ENCODE measurements at places on chromosomes 2 and 18.

DNA sequence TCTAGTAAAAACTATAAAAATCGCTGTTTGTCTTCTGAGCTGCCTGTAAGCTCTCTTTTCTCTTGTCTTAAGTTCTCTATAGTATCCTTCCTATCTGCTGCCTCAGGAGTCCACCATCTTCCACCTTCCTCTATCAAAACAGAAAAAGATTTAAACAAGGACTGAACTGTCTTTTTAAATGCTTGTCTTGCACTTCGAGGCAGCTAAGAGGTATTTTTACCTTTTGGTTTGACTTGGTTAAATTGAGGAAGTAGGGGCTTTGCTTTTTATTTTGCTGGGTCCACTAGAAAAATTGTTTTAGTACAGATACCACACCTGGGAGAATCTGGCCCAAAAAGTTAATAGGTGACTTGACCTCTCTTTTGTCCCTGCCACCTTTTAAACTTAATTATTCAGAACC lies 12.2 kb downstream of the SESTD1 start:
- DNase-seq: no peak

DNA sequence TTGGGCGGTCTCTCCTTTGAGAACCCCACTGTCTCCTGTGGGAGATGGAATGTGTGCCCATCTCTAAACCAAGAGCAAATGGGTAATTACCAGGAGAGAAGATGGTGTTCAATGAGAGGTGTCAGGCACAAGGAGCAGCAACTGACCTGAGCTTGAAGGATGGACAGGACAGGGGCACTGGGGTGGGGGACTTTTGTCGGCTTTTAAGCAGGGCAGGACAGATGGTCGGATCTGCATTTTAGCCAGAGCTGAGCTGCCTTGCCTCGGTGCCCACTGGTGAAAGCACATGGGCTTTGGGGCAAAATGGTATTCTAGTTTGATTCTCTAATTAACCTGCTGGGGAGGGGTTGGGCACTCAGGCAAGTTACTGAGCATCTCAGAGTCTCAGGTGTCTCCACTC lies 98.0 kb downstream of the INHBB start:
- DNase-seq: no peak

GRCh38 chr2:143375384-143375880 lies 246.2 kb downstream of the ARHGAP15 start:
- DNase-seq: no peak

DNA sequence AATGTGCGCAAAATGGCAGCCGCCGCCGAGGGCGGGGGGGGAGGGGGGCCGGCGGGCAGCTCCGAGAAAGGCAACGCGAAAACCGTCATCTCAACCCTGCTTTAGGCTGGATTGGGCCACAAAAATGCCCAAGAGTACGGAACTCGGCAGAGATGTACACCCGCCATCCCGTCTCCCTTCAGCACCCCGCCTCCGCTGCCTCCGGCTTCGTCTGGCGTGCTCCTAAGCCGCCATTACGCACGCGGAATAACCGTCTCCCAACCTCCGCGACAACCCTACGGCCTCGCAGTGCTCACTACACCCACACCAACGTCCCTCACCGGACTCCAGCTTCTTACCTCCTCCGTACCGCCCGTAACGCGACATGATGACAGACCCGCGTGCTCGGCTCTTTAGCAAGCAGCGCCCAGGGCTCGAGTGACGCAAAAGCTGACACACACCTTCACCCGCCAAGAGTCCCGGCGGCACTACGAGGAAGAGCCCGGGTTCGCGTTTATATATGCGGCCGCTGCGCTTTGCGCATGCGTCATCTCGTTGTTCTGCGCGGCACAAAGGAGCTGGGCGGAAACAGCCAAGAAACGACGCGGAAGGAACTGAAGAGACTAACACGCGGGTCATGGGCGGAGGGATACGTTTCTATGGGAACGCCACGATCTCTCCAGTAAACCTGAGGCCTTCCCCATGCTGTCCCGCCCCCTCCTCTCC lies at the start of gene SRSF7:
Gene SRSF7 (minus strand): TSS at position 471 of the 705 bp plus-strand sequence. CDS start 105 bp downstream, at position 366.
- DNase-seq: peak; percentile 95

DNA sequence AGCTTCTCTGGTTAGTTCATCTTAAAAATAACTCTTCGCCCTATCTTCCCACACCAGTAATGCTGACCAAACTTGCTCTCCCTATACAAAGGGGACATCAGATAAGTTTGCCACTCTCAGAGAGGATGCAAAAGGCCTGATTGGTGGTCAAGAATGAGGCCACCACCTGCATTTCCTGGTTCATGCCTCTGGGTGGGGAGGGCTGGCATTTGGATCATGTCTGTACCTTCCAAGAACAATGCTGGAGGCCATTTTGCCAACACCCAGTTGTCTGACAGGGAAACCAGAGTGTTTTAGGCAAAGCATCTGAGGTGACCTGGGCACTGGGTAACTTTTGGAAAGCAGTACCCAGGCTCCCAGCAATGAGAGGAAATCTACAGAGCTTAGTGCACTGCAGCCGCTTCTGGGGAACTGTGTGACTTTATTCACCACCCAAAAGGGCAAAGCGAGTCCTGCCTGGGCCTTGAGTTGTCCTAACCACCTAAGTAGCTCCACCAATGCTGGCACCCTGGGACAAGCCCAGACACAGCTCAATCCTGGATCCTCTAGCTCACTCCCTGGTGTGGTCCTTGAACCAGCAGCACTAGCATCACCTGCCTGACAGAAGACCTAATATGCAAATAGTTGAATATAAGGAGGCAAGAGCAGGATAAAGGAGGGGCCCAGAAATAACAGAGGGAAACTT lies 35.1 kb downstream of the CAPN13 start:
- DNase-seq: no peak

DNA sequence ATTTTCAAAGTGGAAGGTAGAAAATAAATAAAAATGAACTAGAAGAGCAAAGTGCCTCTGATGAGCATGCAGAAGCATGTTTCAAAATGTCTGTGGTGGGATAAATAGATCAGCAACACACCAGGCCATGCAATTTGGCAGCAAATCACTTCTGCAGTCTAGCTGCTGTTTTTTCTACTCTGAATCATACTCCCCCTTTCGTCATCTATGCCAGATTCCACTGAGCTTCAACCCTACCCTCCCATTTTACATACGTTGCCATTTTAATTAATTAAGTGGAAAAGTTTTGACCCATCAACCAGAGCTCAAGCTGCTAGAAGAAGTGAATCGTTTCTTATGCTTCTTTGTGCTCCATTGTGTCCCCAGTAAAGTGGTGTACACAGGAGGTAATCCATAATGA lies 79.3 kb downstream of the NRXN1 start:
- DNase-seq: no peak

GRCh38 chr2:171798156-171798820 lies 95.8 kb downstream of the SLC25A12 start:
- no peak for DNase-seq

GRCh38 chr2:165911231-165911630 lies 42.3 kb downstream of the TTC21B start:
- DNase-seq: no peak

GRCh38 chr2:34808426-34808825 lies 1209.3 kb upstream of the FAM98A start:
- no peak for DNase-seq

GRCh38 chr2:203535078-203535783 lies at the start of gene RAPH1:
Gene RAPH1 (minus strand): TSS chr2:203535301. CDS start chr2:203495353, 39,948 bp downstream.
- peak; percentile 58 for DNase-seq

DNA sequence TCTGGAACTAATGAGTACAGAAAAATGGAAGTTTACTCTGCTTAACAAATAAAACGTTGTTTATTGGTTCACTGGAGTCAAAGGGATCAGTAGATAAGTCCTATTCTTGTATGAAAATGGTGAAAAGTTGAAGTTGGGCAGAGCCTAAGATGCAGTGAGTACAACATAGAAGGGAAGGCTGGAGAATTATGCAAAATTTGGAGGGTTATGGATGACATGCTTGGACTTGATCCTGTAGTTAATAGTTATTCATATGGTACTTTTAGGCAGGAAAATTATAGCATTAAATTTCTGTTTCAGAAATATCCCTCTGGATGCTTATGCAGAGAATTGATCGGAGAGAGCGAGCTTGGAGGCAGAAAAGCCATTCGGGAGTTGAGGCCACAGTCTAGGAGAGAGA lies 167.6 kb downstream of the KCNS3 start:
- no peak for DNase-seq

GRCh38 chr2:85806358-85807118 lies 52.7 kb downstream of the ATOH8 start:
- no peak for DNase-seq

DNA sequence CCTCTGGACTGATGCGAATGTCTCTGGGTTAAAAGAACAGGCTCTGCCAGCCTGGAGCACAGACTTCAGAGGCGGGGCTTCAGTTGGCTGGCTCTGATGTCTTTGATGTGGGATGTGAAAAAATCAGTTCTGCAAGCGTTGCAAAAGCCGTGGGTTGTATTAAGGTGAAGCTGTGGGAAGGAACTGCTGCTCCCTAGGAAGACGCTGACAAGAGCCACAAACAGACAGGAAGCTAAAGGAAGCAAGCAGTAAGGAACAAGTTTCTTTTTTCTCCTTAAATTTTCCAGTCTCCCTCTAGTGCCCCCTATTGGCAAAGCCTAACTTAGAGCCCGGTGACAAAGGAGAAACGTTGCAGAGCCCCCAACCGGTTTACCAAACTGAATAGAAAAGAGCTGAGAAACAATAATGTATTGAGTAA lies 239.0 kb downstream of the CCDC178 start:
- DNase-seq: no peak

DNA sequence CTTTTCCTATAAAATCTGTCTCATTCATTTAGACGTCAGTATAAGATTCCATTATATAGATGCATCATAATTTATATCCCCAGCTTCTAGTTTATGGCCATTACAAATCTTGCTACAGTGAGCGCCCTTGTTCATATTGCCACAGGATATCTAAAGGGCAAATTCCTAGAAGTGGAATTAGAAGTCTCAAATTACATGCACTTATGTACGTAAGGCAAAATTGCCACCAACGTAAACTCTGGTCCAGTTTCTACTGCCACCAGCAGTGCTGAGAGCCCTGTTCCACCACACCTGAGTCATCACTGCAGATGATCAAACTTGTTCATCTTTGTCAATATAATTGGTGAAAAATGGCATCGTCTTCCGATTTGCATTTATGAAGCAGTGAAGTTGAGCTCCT lies 90.9 kb upstream of the ID2 start:
- no peak for DNase-seq

DNA sequence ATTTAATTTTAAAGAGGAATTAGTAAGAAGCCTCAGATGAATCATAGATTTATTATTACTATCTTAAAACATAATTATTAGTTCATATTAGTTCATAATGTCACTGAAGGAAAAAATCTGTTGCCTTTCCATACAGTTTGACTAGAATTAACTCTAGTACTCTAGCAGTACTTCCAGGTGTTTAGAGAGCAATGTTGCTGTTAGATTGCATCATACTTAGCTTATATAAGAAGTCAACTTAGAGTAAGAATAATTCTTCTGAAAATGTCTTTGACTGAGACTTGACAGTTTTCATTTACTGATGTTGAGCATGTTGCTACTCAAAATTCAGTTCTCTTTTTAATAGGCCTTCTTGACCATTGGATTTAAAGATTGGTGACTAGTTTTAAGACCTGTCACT lies 4.7 kb downstream of the RAB3GAP1 start:
- DNase-seq: no peak

GRCh38 chr2:231677632-231678104 lies 30.7 kb upstream of the PTMA start:
- peak; percentile 76 for DNase-seq

GRCh38 chr2:238458651-238459050 lies 31.9 kb downstream of the ASB1 start:
- no peak for DNase-seq

GRCh38 chr2:178978667-178979066 lies 71.3 kb downstream of the CCDC141 start:
- no peak for DNase-seq

DNA sequence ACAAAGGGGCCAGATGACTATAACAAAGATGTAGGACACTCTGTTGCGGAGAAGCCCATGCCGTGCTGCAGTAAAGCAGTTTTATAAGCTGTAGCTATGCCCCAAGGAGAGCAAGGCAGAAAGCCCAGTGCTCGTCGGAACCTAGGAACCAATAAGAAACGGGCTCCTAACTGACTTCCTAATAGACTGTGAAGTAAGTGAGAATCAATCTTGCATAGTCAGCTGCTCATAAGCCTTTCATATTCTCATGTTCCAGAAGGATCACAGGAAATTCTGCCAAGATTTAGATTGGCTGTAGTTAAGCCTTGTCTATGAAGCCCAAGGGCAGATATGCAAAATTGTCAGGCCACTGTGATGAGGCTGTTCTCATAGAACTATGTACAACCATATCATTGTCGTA lies 98.4 kb downstream of the RTTN start:
- DNase-seq: no peak

GRCh38 chr18:74996055-74996454 lies 212.9 kb downstream of the PTGR3 start:
- no peak for DNase-seq

GRCh38 chr2:212284166-212284565 lies 254.4 kb downstream of the ERBB4 start:
- DNase-seq: no peak

GRCh38 chr18:6891788-6892187 lies 162.3 kb downstream of the ARHGAP28 start:
- DNase-seq: no peak
